ENCODE measurements at places on chromosomes 11 and 22.

DNA sequence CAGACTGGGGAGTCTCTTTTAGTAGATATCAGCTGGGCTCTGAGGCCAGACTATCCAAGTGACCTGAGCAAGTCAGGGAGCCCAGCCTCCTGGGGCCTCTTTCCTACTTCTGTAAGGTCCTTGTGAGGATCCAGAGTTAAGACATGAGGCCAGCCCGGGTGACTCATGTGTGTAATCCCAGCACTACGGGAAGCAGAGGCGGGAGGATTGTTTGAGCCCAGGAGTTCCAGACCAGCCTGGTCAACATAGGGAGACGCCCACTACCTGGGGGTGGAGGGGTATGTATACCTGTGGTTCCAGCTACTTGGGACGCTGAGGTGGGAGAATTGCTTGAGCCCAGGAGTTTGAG is 36.9 kb upstream of the POLA2 start:
- no peak for DNase-seq

GRCh38 chr11:44793350-44794090 is 66.8 kb downstream of the TSPAN18 start:
- no peak for DNase-seq

- DNase-seq: no peak
Observed at GRCh38 chr22:47107431-47107830, 345.0 kb downstream of the TBC1D22A start.

DNA sequence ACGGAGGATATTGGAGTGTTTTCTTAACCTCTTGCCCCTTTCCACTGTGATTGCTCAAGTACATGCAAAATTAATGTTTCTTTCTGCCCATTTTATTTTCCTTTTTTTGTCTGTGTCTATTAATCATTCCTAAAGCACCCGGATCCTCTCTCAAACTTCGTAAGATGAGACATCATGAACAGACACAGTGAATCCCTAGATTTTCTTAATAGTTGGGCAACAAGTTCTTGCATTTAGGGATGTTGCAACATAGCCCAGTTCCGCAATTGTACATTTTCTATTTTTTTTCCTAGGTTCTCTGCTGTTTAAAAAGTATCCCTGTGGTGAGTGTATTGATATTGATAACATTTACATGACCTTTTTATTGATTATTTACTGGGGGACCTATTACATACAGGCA is 2.9 kb downstream of the FAM111A start:
- no peak for DNase-seq

- DNase-seq: no peak
Observed at GRCh38 chr11:75203138-75203537, 37.4 kb upstream of the TPBGL start.

- DNase-seq: no peak
Observed at GRCh38 chr11:124922831-124923230, 3.8 kb downstream of the HEPN1 start.

DNA sequence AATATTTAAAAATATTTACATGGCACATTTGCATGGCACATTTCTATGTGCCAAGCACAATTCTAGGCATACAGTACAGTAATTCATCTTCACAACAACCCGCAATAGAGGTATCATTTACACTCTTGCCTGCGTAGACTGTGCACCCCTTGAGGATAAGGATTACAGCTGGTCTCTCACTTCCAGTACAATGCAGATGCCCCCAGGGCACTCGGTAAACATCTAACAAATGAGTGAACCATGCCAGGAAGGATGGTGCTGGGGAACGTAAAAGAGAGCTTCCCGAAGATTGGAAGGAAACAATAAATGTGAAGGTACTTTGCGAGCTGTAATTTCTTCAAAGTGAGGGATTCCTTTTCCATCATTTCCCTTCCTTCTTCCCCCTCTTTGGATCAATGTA is 1.3 kb downstream of the PRPF19 start:
- no peak for DNase-seq

DNA sequence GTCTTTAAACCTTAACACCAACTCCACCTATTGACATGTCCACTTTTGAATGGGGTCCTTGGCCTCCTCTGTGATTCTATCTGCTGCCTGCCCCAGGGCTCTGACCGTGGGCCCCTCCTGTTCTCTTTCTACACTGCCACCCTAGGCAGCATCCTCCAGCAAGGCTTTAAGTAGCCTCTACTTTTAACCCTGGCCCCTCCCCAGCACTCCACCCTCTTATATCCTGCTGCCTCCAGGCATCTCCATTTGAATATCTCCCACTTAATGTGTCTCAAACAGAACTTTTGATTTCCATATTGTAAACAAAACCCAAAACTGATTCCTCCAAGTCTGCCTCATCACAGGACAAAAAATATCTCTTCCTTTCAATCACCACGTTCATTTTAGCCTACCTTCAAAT is 90.5 kb upstream of the ARHGAP32 start:
- no peak for DNase-seq

DNA sequence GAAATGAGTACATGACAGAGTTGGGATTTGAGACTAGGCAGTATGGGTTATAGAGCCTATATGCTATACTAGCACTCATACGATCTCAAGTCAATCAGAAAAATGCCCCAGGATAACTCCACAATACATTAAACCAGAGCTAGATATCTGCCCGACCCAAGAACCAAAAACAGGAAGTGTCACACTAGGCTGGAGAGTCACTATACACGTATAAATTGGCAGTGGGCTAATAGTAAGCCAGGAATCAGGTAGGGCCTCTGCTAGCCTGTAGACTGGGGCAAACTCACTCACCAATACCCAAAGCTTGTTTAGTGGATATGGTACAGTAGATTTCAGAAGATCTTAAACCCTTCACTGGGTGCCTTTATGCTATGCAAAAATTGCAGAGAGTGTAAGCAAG is 16.2 kb upstream of the EIF4G2 start:
- DNase-seq: no peak

GRCh38 chr11:23212807-23213206 is 352.5 kb upstream of the CCDC179 start:
- no peak for DNase-seq

DNA sequence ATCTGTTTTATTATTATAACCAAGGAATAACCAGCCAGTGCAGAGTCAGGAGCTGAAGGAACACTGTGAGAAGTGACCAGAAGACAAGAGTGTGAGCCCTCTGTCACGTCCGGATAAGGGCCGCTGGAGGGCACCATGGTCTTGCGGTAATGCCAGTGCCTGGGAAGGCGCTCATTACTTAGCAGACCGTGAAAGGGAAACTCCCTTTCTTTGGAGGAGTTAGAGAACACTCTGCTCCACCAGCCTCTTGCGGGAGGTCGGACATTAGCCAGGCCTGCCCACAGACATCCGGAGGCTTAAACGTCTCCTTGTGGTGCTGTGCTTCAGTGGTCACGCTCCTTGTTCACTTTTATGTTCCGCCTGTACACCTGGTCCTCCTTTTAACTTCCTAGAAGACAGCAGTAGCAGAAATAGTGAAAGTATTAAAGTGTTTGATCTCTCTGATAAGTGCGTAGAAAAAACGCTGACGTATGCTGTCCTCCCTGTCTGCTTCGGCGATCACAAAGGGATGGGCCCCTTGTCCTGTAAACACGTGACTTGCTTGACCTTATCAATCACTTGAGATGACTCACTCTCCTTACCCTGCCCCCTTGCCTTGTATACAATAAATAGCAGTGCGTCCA is 120.6 kb upstream of the LMO1 start:
- no peak for DNase-seq

GRCh38 chr11:96167787-96168186 is 175.2 kb downstream of the MAML2 start:
- no peak for DNase-seq

GRCh38 chr22:28171712-28172111 is 252.7 kb upstream of the PITPNB start:
- DNase-seq: no peak

DNA sequence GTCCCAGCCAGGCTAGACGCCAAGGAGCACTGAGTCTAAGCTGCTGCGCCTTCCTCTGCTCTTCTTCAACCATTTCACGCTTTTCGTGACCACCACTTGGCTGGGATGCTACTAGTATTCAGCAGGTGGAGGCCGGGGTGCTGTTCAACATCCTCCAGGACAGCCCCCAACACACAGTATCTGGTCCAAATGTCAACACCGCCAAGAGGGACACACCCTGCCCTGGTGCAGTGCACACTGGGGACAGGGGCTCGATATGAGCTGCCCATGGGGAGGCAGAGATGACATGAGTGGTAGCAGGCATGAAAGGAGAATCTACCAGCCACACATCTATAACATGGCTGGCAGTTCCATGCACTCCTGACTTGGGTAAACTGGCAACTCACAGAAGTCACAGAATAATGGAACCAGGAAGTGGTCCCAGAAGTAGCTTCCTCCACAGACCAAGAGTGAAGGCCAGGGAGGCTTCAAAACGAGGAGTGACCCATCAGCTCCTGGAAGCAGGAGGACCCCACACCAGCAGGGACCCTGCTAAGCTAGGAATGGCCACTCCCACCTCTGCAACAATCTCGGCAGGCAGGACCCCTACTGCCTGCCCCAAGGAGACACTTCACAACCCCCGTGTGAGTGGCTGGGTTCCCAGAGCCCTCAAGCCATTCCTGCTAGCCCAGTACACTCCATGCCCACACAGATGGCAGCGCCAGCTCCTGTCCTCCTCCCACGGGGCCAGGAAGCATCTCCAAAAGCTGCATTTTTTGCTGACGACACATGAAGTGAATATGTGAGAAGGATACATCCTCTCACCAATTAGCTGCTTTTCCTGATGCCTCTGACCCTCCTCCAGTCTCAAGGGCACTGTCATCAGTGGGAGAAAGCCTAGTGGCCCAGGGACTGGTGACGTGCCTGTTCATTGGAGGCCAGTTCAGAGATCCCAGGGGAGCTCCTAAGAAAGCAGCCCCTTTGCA is 78.8 kb downstream of the DGCR2 start:
- no peak for DNase-seq

GRCh38 chr22:42268852-42269410 is 1.5 kb downstream of the TCF20 start:
- DNase-seq: no peak

DNA sequence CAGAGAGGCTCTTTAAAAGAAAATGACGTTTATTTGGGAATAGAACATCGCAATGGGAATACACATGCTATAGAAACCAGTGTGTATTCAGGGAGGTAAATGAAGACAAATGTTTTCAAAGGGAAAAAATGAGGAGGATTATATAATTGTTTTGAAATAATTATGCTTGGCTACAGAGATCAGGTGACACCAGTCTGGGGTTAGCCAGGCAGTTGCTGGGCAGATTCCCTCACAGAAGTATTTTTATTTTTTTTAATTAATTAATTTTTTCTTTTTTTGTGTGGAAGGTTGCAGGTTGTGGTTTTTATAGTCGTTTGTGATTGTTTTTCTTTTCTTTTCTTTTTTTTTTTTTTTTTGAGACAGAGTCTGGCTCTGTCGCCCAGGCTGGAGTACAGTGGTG is 5.6 kb upstream of the STARD10 start:
- DNase-seq: no peak

DNA sequence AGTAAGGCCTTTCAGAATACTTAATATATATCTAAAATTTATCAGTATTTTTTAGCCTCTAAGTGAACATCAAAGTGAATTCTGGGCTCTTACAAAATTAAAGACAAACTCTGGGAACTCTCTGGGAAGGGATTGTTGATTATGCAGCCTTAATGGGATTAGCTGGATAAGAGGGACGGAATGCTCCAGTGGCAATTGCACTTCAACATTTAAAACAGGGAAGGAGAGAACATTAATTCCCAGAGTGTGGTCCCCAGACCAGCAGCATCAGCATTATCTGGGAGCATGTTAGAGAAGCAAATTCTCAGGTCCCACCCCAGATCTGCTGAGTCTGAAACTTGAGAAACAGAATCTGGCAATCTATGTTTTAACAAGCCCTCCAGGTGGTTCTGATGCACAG is 46.5 kb downstream of the POLD3 start:
- DNase-seq: no peak

DNA sequence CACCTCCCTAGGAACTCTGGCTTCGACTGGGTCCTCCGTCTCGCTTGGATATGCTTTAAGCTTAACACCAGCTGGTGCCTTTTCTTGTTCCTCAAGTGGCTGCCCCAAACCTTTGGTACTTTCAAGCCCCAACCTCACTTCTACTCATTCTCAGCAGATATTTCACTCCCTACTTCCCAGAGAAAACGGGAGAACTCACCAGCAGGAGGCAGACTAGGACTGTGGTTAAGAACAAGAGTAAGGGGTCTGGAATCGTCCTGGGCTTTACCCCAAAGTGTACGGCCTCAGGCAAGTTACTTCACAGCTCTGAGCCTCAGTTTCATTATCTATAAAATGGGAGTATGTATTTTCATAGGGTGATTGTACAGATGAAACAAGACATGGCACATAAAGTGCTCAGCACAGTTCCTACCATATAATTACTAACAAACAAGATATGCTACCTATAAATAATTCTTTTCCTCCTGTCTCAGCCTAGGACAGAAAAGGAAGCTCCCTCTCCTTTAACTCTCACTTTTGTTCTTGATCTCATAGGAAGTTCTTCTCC is 37.8 kb downstream of the PAMR1 start:
- DNase-seq: no peak

All from GM19239 (cell line).